ENCODE measurements at places on chromosomes 11 and 22. TPM values are rescaled to one million over a fixed set of nuclear protein-coding genes. Genes with fewer than 3 reads are reported as not detected.

BCO2 gene
- 78.3 TPM for total RNA-seq

SULT4A1 gene
- 0.17 TPM for total RNA-seq

SAA4 gene
- total RNA-seq = not detected

COX8A gene
- 908 TPM for total RNA-seq

PDGFB gene
- 29.0 TPM for total RNA-seq

APOL4 gene
- 7.2 TPM for total RNA-seq

TMPRSS6 gene
- total RNA-seq = not detected

DNAJB7 gene
- not detected for total RNA-seq

YPEL1 gene
- total RNA-seq = 5.4 TPM

MMP1 gene
- 1.0 TPM for total RNA-seq

SLC22A8 gene
- total RNA-seq = not detected

HTR3A gene
- not detected for total RNA-seq

FOXRED1 gene
- total RNA-seq = 23.3 TPM

SCARF2 gene
- 4.6 TPM for total RNA-seq

TUB gene
- total RNA-seq = 27.6 TPM

SMC1B gene
- total RNA-seq = not detected

TSKU gene
- 26.8 TPM for total RNA-seq

AQP11 gene
- 1.2 TPM for total RNA-seq

RASSF10 gene
- 1.7 TPM for total RNA-seq

IFITM10 gene
- 1.0 TPM for total RNA-seq

ACR gene
- total RNA-seq = 0.54 TPM

PKDREJ gene
- total RNA-seq = 0.12 TPM

UPB1 gene
- total RNA-seq = 2.8 TPM

TOMT gene
- total RNA-seq = not detected

ANKK1 gene
- not detected for total RNA-seq

GLYATL1 gene
- not detected for total RNA-seq

OR8G5 gene
- total RNA-seq = not detected

GAL3ST1 gene
- total RNA-seq = 0.17 TPM

OR2D2 gene
- total RNA-seq = not detected

OR10A2 gene
- total RNA-seq = not detected

TRIM51 gene
- total RNA-seq = not detected

VWCE gene
- total RNA-seq = 2.2 TPM

KCTD14 gene
- total RNA-seq = not detected

MPPED1 gene
- total RNA-seq = 0.38 TPM

IFITM2 gene
- 214 TPM for total RNA-seq

NAP1L4 gene
- total RNA-seq = 152 TPM

FOLR2 gene
- total RNA-seq = 37.1 TPM

RFPL2 gene
- total RNA-seq = not detected

APOBEC3B gene
- total RNA-seq = 1.3 TPM

NEFH gene
- 0.45 TPM for total RNA-seq

OR51S1 gene
- total RNA-seq = not detected

VSIG2 gene
- total RNA-seq = 1.4 TPM

RAB39A gene
- total RNA-seq = 0.66 TPM

RIC3 gene
- 16.6 TPM for total RNA-seq

CAVIN3 gene
- 40.7 TPM for total RNA-seq

MRPL21 gene
- total RNA-seq = 57.3 TPM

LARGE1 gene
- total RNA-seq = 73.1 TPM

PGA4 gene
- 0.71 TPM for total RNA-seq

SGSM1 gene
- total RNA-seq = 40.2 TPM

APOA4 gene
- not detected for total RNA-seq
